Gastrocnemius medialis (tissue), 4 donors: ENCODE measurements at places on chromosomes 12 and 14.
A peak's percentile ranks its signal among the peaks of the same experiment; 100 is the strongest.

- DNase-seq = no peak
Observed at GRCh38 chr12:108921946-108922345, 42.1 kb downstream of the DAO start.

DNA sequence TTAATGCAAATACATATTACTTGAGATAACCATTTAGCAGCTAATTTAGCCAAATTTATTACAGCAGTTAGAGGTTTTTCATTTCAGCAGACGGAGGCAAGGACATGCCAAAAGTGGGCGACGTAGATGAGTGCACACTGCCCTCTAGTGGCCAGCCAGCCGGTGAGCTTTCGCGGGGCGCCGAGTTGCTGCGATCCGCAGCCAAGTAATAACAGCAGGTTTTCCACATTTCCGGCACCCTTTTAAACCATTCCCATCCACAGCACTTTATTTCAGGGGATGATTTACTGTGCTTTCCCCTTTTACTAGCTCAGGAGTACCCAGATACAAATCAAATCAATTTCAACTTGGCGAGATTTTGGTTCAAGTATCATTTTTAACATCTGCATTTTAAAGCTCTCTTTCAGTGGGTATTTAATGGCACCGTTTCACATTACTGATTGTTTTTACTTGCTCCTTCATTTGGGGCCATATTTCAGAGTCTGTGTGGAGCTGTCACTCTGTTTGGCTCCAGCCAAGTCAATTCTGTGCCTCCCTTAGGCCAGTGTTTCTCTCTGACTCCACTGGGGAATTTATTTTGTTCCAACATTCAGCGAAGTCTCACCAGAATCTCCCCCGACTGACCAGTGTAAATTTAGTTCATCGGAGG is 158.0 kb downstream of the EGLN3 start:
- peak; percentile 41 for DNase-seq

- DNase-seq = peak; percentile 61
Observed at GRCh38 chr14:50045039-50045711, 71.2 kb downstream of the VCPKMT start.

GRCh38 chr14:92190768-92191167 is 69.0 kb downstream of the CPSF2 start:
- DNase-seq = no peak

DNA sequence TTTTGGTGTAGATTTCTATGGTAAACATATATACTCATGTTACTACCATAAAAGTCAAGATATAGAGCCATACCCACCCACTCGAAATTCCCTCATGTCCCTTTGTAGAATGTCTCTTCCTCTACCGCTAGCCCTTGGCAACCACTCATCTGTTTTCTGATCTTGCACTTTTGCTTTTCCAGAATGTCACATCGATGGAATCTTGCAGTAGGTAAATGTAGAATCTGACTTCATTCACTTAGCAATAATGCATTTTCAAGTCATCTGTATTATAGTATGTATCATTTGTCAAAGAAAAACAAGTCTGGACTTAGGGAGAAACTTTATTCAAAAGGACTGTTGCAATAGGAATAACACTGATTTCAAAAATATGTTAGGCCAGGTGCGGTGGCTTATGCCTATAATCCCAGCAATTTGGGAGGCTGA is 19.3 kb upstream of the CLEC2D start:
- DNase-seq = no peak

GRCh38 chr12:88952562-88952942 is 372.3 kb upstream of the KITLG start:
- DNase-seq = no peak

DNA sequence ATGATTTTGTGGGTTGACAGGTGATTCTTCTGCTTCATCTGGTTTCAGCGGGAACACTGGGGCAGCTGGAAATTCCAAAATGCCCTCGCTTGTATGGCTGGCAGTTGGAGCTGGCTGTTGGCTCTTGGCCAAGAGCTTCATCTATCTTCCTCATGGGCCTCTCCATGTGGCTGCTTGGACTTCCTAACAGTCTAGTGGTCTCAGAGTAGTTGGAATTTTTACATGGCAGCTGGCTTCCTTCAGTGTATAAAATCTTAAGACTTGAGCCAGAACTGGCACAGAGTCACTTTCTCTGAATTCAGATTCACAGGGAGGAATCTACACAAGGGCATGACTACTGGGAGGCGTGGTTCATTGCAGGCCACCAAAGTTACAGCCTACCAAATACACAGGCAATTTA is 204.9 kb upstream of the RMST start:
- no peak for DNase-seq

- DNase-seq = no peak
Observed at GRCh38 chr14:95910628-95911027, 34.0 kb downstream of the TUNAR start.

- DNase-seq = no peak
Observed at GRCh38 chr12:2691006-2691344, 103.8 kb upstream of the FKBP4 start.

DNA sequence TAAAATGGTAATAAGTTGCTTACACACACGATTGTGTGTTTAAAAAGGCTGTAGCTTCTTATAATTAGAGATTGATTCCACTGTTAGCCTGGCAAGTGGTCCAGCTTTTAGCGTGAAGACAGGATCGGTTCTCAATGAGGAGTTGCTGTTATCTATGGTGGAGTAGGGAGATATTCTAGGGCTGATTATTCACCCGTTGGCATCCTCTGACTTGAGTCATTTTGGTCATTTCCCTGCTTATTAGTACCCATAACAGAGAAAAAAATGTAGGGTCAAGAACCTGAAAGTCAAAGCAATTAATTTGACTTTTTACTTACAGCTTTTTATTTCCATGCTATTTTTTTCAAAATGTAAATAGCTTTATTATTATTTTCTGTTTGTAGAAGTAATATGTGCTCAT is 76.0 kb downstream of the KCNK13 start:
- no peak for DNase-seq

DNA sequence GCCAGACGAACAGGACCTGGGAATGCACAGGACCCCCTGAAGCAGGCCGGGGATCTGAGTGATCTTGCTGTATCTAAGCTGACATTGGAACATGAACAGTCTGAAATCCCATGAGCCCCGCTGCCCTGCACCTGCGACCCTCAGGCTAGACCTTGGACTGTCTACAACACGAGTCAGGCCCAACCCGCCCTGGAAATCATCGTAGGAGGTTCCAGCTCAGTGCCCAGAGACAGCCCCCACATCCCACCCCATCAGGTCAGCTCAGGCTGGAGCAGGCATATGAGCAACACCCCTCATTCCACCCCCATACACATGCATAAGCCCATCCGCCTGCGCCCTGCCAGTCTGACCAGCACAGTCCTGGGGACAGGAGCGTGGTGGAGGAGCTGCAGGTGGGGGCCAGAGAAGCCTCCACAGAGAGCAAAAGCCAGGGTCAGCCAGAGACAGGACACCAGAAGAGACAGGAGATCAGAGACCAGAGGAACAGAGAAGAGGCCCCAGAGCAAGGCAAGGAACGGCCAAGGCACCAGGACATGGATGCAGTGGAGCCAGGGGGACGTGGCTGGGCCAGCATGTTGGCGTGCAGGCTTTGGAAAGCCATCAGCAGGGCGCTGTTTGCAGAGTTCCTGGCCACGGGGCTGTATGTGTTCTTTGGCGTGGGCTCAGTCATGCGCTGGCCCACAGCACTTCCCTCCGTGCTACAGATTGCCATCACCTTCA is at the start of gene AQP6:
AQP6 (plus strand) TSS at position 307 of the 720 bp plus-strand sequence; CDS start at position 534, 227 bp downstream.
- DNase-seq = no peak

GRCh38 chr14:36479344-36479743 is 40.7 kb downstream of the NKX2-1 start:
- DNase-seq = no peak

DNA sequence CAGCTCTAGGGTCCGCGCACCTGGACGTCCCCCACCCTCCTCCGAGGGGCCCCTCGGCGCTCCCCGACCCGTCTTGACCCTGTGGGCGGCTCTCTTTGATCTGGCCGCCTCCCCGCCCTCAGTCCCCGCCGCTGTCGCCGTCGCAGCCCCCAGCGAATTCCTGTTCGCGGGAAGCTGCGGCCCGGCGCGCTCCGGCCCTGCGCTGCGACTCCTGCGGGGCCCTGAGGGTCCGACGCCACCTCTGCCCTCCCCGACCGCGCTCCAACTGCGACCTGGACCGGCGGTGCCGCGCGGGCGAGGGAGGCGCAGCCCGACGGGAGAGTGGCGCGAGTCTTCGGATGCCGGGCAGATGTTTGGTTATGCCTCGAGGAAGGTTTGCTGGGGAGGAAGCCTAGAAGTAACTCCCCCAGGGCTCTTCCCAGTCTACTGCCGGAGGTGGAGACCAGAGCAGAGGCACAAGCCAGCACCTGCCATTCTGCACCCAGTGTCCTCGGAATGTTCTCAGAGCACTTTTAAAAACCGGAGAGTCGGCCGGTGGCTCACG is 440 bp upstream of the ISM2 start:
- DNase-seq = no peak
